ENCODE measurements at places on chromosomes 3 and 15.

GRCh38 chr3:16058521-16058920, 116.0 kb upstream of the GALNT15 start:
- no peak for DNase-seq

DNA sequence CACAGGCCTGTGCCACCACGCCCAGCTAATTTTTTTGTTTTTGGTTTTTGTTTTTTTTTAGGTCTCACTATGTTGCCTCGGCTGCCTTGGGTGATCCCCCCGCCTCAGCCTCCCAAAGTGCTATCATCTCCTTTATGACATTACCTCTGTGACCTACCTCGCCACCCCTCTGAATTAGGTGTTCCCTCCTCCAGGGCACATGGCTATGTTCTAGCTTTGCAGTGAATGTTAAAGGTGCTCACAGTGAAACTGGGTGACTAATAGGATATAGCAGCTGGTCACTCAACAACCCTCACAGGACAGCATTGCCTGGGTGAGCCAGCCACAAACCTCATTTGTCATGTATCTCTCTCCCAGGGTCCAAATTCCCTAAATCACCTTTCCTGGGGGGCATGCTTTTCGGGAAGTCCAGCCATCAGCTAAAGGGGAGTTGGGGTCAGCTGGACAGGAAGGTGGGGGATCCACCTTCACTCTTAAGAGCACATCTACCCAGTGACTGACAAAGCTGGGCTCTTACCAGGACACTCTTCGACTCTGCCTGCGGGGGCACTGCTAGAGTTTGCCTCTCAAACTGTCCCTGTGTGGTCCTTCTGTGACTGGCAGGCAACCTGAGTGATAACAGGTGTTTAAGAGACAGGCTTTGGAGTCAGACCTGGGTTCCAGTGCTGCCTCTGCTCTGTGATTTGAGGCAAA, 1.6 kb upstream of the TTLL3 start:
- DNase-seq, result no peak

DNA sequence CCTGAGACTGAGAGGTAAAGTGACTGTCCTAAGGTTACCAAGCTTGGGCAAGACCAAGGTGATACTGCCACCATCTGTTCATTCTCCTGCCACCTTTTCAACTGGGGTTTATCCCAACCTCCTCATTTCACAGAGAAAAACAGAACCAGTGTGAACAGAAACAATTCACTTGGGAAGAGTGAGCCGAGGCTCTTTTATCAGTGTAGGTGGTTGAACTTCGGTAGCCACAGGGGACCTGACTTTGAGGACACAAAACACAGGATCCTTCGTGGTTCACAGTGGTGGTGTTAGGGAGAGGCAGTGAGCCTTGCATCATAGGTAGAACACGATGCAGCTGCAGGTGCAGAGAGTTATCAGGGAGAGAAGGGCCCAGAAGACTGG, 72.8 kb upstream of the ICE2 start:
- DNase-seq, result no peak

- DNase-seq, result no peak
Observed at GRCh38 chr15:40266828-40267304, 16.0 kb downstream of the ANKRD63 start.

GRCh38 chr3:168034152-168034928, 61.4 kb downstream of the GOLIM4 start:
- DNase-seq, result no peak
